ENCODE measurements at places on chromosomes 13 and 19.

GRCh38 chr19:58367698-58368454 is 5.3 kb upstream of the ZNF497 start:
- DNase-seq, result no peak

- DNase-seq, result no peak
Measured at GRCh38 chr19:47172666-47173455, 42.2 kb downstream of the SAE1 start.

DNA sequence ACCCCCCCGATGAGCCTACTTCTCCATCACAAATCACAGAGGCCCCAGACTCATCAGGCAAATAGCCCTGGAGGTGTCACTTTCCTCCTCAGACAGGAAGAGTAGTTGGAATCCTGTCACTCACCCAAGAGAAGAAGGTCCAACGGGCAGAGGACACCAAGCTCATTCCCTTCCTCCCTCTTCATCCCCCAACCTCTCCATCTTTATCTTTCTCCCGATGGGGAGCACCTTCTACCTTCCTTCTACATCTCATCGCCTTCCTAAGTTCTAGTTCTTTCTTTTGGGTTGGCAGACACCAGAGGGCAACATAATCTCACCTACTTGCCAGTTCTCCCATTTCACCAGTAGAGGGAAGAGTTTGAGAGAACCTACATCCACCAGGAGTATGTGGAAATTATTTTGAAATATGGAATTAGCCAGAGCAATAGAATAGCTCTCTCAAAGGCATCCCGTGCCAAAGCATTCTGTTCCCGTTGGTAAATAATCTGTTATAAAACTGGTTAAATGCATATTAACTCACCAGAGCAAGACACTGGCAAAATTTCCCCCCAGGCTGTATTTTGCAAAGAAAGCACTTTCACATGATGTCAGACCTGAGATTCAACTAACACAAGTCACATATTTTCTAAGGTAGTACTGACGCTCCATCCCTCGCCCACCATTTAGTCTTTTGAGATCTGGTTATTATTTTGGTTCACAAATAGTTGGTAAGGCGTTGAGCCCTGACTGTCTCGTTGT is 55.0 kb downstream of the ZIC5 start:
- DNase-seq, result peak; percentile 4

GRCh38 chr13:36819739-36820090 is 693 bp downstream of the RFXAP start:
- DNase-seq, result no peak

DNA sequence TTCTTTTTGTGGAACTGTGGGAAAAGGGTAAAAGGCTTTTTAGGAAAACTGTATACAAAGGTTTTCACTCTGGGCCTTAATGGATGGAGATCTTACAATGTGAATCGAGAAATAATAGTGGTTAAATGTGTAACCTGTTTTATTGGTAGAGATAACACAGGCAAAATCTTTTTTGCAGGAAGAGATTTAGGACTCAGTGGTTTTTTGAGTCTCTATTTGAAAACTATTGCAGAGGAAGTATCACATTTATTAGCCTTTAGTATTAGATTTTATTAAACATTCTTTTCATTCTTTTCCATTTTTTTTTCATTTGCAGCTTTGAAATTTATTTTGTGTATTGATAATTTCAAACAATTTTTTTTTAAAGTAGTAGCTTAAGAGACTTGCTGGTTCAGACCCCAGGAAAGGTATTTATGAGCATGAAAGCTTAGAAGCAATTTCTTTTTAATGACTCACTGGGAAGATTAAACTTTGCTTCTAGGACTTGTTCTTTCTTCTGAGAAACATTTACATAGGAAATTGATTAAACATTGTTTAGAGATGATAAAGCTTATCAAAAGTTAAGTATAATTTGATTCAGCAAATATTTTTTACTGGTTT is 10.5 kb downstream of the KLF5 start:
- DNase-seq, result no peak
